ENCODE measurements at places on chromosomes 12 and 14. TPM values are rescaled to one million over a fixed set of nuclear protein-coding genes. Genes with fewer than 3 reads are reported as not detected.
A peak's percentile ranks its signal among the peaks of the same experiment; 100 is the strongest.

GRCh38 chr12:109487181-109488050, 10.0 kb downstream of the UBE3B start:
- no peak for DNase-seq

GRCh38 chr12:110600254-110600653, 13.7 kb upstream of the TCTN1 start:
- no peak for DNase-seq

- no peak for DNase-seq
Observed at GRCh38 chr12:131441638-131442336, 269.1 kb upstream of the SFSWAP start.

DNA sequence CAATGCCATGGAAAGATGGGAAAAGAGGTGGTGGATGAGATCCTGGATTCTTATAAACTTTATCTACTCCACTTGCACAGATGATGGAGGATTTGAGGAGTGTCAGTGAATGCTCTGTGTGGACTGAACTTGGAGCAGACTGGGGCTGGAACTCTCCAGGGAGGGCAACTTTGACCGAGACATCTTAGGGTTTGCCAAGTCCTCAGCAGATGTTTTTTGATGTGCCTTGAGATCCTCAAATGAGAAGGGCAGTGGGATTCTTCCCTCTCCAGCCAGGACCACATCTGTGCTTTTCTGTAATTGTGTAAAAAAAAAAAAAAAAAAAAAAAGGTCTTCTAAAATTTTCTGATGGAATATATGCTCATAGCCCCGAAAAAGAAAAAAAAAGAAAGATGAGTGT, 23.0 kb upstream of the MYL2 start:
- DNase-seq: no peak

DNA sequence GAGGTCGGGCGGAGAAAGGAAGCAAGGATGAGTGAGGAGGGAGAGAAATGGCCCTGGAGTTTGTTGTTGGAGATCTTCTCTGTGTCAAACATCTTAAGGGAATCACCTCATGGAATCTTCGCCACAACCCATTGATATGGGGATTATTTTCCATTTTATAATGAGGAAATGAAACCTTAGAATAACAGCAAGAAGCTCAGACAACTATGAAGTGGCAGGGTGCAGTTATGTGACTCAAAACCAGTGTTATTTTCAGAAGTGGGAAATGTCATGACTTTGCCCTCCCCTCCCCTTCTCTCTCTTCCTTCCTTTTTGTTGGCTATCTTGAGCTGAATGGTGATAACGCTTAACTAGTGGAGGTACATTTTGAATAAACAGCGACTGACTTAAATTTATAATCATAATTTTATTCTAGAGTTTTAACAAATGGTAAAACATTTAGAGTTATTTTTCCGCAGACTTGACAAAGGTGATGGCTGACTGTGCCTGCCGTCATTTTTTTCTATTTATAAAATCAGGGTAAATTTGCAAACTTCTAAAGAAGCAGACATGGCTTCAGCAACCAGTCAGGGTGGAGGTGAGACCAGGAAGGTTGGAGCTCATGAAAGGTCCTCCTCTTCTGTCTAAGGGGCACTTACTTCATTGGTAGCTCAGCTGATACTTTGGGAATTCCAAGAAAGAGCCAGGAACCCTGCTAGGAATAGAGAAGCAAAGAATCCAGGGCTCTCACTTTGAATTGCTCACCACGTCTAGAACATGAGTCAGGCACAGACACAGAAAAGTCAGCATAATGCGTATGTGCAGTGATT, 232.4 kb downstream of the RGS6 start:
- DNase-seq: no peak

DNA sequence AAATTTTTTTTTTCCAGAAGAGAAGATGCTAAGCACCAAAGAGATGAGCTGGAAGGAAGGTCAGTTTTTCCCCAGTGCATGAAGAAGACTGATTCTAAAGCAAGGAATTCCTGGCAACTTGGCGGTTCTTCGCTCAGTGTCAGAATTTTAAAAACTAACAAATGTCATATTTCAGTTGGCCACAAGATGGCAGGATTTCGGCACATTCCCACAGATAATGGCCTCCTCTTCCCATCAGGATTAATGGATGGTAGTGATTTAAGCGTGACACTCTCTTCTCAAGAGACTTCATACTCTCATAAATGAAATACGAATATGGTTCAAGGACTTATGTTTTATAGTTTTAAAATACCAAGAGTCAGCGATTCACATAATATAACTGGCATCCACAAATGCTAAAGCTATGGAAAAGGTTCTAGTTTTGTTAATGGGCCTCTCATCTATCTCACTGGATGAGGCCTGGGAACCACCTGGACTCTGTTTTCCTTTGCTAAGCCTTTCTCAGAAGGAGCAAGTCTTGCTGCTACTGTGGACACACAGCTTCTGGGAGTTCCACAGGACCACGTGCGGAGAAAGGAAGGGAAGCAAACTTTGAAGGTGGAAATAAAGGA, 46.1 kb upstream of the PTPRO start:
- no peak for DNase-seq

DNA sequence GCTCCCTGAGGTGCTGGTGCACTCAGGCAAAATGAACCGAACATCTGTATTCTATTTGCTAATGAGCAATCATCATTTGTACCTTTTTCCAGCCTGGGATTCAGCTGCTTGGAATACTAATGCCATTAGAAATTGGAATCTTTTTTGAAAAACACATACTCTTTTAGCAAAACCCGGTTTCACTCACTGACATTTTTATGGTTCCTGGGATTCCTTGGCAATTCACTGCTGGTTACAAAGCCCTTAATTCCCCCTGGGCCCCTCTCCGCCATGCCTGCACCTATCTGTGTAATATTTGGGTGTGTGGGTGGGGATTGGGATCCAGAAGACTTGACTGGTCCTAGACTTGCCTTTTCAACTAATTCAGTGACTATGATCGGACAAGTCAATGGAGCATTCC, 199.1 kb downstream of the FOXN3 start:
- DNase-seq: no peak

- no peak for DNase-seq
Observed at GRCh38 chr12:20426191-20426590, 57.9 kb downstream of the PDE3A start.

GRCh38 chr12:52268212-52268611, 6.2 kb upstream of the KRT86 start:
- DNase-seq: no peak

GRCh38 chr12:77072833-77073495, 7.6 kb upstream of the E2F7 start:
- DNase-seq: no peak

- DNase-seq: no peak
Observed at GRCh38 chr12:111444314-111444924, 38.7 kb downstream of the SH2B3 start.

DNA sequence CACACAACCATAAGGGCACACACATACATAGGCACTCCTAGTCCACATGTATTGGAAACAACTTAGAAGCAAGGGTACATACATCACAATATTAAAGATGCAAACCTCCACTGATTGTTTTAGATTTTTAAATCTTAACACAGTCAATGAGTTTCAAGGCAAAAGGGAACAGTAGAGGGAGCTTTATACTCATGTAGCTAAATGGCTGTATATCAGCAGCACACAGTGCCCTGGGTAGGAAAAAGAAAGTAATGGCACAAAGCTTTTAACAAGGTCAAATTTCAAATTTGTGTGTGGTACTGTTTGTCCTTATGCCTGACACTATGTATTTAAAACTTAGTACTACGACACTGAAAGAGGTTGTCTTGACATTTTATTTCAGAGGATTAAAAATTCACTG, 262.0 kb downstream of the MED13L start:
- DNase-seq: peak; percentile 20

DNA sequence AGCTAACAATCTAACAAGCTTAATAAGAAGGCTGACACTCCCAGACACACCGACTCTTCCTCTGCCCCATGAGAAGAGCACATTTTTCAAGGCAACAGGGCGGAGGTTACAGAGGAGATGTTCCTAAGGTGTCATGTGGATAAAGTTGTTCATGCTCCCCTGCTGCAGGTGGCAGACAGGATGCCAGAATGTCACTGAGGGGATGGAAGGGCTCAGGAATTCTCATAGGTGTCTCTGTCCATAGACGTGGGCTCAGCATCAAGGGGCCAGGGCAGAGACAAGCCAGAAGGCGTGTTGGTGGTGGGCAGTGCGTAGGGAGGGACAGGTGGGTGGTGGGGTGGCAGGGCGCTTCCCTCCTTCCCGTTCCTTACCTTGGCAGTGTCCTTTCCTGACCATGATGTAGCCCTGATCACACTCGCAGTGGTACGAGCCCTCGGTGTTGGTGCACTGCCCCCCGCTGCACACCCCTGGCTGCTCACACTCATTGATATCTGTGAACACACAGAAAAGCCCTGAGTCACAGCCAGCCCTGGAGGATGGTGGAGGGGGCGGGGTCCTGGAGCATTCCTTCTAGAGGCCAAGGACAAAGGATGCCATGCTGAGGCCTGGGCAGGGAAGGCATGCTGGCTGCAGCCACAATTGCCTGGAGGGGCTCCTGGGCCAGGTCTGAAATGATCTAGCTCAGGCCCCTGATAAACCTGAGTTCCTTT, 23.0 kb downstream of the ISCA2 start:
- no peak for DNase-seq

DNA sequence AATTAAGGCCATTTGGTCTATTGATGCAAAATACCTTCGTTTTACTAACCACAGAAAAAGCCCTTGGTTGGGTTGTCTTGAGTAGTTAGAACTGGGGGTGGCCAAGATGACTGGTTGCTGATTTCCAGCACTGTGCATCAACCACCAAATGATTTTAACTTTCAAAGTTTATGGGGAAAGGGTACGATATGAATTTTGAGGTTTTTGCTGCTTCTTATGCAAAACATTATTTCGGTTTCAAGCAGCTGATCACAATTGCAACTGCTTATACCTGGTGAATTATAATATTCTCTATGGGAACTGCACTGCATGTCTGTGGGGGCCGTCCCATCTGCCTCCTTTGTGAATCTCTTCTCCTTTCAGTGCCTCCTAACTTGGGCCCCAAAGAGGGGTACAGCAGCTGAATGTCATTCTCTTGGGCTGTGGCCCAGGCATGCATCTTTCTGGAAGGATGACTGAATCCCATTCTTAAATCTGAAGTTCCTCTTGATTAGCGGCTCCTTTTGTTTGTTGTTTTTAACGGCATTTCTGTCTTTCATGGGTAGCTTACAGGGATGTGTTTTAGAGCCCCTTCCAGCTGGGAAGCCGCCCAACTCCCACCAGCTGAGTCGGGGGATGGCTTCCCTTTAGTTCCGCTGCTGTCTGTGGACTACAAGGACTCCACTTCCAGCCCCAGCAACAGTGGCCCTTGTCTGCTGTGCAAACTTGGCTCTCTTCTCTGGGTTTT, 479.8 kb downstream of the ZFP36L1 start:
- no peak for DNase-seq

DNA sequence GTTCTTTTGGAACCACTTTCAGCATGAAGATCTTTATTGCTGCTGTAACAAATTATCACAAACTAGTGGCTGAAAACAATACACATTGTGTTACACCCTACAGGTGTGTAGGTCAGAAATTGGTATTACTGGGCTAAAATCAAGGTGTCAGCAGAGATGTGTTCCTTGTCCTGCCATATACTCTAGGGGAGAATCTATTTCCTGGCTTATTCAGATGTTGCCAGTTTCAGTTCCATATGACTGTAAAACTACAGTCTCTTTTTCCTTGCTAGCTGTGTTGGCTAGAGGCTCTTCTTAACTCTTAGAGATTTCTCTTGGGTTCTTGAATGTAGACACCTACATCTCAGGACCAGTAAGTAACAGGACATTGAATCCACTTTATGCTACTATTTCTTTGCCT, 215.6 kb upstream of the PPFIA2 start:
- no peak for DNase-seq

Gene OAS1
- 14.2 TPM for total RNA-seq

Gene LRP1
- total RNA-seq: 106 TPM

Gene TAS2R43
- not detected for total RNA-seq

Data from Caco-2 (cell line).